ENCODE measurements at places on chromosomes 2 and 18.

DNA sequence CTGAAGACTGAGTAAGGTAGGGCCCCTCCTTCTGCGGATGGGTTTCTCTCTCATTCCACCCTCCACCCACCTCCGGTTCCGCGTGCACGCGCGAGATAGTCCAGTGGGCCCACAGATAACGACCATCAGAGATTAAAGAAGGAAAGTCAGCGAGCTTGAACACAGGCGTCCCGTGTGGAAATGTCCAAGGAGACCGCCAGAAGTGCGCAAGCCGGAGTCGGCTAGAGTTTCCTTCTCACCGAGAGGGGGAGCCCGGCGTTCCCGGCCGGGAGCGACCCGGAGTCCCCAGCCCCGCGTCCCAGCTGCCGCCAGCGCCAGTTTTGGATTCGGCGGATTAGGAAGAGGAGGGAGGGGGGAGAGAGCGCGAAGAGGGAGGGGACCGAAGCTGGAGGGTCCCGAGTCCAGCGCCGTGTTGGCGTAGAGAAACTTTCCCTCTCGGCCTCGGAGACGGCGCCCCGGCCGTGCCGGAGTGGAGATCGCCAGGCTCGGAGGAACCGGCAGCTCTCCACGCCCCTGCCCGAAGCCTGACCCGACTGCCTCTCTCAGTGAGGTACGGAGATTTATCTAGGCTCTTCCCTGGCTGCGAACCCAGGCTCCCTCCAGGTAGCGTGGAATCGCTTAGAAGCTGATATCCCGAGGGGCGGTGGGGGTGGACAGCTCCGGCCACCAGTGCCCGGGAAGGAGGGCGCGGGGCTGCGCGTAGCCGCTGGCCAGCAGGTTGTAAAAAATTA, at the start of gene GULP1:
TSS of gene GULP1 (plus strand) at position 258 of the 731 bp plus-strand sequence. CDS start 185,829 bp downstream, outside the sequence.
- DNase-seq = no peak

DNA sequence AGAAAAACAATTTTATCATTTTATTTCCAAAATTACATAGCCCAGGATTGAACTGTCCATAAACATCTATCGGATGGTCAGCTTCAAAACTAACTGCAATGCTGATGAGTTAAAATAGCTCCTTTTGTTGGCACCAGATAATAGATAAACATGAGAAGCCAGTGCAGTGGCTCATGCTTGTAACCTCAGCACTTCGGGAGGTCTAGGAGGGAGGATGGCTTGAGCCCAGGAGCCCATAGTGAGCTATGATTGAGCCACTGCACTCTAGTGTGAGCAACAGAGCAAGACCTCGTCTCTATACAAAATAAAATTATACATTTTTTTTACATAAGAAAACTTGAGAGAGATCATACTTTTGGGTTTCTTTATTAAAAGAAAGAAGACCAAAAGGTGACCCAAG, 34.6 kb upstream of the IMPA2 start:
- DNase-seq = no peak

- DNase-seq = no peak
Measured at GRCh38 chr18:58217052-58217451, 173.0 kb downstream of the NEDD4L start.

DNA sequence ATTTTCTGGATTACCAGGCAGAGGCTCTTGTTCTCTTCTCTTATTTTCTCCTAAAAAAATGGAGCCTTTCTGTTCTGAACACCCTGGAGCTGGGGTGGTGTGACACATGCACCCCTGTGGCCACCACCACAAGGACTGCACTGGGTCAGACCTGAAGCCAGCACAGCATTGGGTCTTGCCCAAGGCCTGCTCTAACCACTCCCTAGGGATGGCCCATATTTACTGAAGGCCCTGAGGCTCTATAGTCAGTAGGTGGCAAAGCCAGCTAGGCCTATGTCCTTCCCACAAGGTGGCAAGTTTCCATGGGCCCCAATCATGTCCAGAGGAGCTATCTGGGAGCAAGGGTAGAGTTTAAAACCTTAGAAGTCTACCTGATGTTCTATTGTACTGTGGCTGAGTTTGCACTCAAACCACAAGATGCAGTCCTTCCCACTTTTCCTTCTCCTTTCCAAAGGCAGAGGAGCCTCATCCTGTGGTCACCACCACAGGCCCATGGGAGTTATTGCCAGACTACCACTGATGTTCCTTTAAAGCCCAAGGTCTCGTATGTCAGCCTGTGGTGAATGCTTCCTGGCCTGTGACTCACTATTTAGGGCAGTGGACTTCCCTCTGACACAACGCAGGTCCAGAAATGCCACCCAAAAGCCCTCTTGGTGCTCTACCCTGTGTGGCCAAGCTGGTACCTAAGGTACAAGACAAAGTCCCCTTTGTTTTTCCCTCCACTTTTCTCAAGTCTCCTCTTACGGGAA, 15.0 kb upstream of the FMNL2 start:
- no peak for DNase-seq

- DNase-seq = no peak
Measured at GRCh38 chr2:199307461-199307860, 150.3 kb downstream of the SATB2 start.

DNA sequence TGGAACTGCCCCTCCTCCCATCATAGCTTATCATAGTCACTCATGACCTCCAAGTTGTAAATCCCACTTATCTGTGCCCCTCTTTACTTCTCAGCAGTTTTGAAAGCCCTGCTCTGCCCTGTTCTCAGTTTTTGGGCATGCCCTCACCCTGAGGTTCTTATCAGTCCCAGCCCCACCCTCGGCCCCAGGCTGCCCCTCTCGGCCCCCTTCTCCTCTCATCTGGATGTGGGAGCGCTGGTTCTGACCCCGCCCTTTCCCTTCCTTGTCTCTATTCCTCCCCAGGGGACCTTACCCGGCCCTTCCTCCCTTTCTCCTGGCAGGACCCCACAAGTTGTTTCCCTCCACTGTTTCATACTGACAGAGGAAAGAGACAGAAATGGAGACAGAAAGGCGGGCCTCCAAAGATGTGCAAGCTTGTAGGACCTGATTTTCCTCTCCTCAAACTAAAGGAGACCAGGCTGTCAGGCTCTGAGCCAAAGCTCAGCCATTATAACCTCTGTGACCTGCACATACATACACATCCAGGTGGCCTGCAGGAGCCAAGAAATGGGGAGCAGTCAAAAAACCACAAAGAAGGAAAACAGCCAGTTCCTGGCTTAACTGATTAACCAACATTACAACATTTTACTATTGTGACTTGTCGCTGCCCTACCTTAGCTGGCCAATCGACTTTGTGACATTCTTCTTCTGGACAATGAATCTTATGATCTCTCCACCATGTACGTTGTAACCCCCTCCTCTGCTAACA, 171.0 kb upstream of the HS6ST1 start:
- no peak for DNase-seq

DNA sequence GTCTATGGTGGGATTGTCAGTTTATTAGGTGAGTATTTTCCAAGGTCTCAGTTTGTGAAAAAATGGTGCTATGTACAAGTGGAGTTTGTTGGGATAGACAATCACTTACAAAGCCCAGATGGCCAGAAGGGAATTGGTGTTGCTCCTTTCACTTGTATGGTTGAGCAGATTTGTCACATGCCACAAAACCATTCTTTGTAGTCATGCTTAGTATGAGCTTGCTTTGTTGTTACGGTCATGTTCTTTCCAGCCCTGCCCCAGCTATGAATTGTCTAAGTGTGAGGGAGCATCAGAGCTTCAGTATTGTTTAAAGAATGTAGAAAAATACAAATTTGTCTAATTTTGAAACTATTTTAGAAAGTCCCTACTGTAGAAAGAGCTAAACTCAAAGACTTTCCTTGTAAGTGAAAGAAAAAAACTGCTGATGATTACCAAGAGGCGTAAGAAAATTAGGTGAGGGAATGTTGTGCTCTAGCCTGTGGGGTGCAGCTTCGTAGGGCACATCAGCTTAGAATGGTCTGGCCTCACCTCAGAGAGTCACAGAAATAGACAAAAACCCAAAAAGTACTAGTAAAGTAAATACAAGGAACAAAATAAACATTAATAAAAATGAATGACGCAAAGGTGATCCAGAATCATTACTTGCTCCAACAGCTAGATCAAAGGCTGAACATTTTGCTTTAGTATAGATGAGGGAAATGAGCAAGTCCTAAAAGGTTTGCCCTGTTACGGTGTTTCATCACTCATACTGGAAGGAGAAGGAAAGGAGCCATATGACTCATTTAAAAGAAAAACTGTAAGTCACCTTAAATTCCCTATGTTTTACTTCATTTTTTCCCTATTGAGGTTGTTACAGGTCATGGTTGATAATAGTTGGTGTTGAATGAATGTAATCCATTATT, 9.2 kb downstream of the TGIF1 start:
- DNase-seq = no peak

GRCh38 chr2:236643480-236643879, 73.9 kb downstream of the ACKR3 start:
- no peak for DNase-seq

GRCh38 chr18:45227001-45227742, 388.1 kb upstream of the SLC14A2 start:
- no peak for DNase-seq

- no peak for DNase-seq
Measured at GRCh38 chr2:213696442-213696841, 412.2 kb downstream of the SPAG16 start.

DNA sequence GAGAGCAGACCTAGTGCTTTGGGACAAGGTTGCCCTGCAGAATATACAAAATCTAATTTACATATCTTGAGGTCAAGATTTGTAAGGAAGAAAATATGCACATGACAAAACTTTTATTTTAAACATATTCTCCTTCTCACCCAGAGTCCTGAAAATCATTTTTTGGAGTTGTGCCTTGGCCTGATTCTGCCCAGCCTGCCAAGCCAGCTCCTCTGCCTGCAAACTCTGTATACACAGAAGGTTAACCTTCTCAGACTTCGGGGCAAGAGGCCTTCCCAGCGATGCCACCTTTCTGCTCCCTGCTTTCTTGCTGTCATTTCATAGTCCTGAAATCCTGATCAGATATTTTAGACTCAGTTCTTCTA, 95.8 kb upstream of the CAVIN2 start:
- DNase-seq = no peak

GRCh38 chr2:148885209-148885608, 10.2 kb downstream of the KIF5C start:
- no peak for DNase-seq

DNA sequence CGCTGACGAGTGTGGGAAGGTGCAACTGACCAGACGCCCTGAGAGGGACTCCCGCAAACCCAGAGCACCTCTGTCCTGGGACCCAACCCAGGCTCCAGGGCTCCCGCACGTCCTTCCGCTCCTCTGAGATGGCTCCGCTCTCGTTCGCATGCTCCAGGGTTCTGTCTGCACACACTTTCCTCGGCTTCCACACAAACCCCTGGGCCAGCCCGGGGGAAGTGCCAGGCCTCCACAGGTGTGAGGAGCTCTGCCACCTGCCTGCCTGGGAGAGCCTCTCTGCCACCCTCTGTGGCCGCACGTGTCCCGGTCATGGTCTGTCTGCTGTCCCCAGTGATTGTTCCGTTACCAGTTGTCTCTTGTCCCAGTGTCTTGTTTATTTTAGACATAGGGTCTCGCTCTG, 222.9 kb downstream of the HDAC4 start:
- DNase-seq = no peak

- no peak for DNase-seq
Measured at GRCh38 chr2:61566566-61566965, 28.4 kb upstream of the XPO1 start.

- DNase-seq = no peak
Measured at GRCh38 chr2:103161456-103162289, 399.8 kb downstream of the TMEM182 start.

- peak; percentile 62 for DNase-seq
Measured at GRCh38 chr2:233867993-233868532, at the start of gene MSL3B. MSL3B (minus strand) TSS chr2:233868386.
